ENCODE measurements at places on chromosomes 4 and X. TPM values are rescaled to one million over a fixed set of nuclear protein-coding genes. Genes with fewer than 3 reads are reported as not detected.

DNA sequence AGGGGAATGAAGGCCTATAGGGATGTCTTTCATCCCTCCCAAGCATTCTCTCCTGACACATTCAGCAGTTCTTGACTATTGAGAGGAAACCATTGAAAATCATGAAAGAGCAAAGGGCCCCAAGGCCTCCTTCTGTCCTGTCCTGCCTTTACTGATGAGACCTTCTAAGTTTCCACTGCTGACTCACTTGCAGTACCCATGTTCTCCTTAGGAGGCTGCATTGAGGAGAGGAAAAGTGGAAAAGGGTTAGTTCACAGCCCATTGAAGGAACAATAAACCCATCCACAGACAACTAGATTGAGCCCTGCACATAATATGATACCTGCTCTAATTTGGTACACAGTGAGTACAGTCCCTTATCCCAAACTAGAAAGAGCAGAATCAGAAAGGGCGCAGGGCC, 115.1 kb upstream of the PNPLA4 start:
- no peaks in the 10 kb centered on the region for H3K4me1 ChIP-seq
- H3K27ac ChIP-seq: no peak overlapping the region
- no peak overlapping the region for H3K4me3 ChIP-seq
- DNase-seq: no peak
- no peaks in the 10 kb centered on the region for H3K36me3 ChIP-seq
- no peaks in the 10 kb centered on the region for H3K27me3 ChIP-seq

DNA sequence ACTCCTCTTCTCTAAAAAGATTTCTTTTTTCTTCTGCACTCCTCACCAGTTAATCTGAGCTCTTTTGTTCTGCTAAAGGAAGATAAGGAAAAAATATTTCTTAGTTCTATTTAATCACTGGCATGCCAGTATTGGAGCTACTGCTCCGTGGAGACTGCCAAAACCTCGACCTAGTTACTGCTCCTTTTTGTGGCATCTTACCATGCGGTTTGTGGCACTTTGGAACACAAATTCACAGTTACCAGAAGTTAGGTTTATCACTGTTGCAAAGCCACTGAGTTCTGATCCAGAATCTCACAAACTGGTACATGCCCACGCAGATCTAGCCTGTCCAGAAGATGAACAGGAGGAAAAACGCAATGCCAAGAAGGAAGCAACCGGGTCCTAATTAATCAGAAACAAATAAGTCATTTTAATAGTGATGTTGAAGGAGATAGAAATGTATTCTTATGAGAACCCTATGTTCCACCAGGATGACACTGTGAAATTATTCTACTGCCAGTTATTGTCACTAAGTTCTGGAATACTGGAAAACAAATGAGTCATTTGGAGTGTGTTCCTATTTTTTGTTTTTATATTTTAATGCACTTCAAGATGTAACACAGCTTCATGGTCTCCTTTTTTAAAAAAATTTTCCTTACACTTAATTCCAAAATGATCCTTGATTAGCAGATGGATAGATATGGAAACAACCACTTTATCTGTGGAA, 106.7 kb upstream of the GK2 start:
- H3K36me3 ChIP-seq: no peaks in the 10 kb centered on the region
- no peaks in the 10 kb centered on the region for H3K27me3 ChIP-seq
- H3K4me1 ChIP-seq: peaks cover 7% of the 10 kb centered on the region
- no peak overlapping the region for H3K4me3 ChIP-seq
- no peak for DNase-seq

DNA sequence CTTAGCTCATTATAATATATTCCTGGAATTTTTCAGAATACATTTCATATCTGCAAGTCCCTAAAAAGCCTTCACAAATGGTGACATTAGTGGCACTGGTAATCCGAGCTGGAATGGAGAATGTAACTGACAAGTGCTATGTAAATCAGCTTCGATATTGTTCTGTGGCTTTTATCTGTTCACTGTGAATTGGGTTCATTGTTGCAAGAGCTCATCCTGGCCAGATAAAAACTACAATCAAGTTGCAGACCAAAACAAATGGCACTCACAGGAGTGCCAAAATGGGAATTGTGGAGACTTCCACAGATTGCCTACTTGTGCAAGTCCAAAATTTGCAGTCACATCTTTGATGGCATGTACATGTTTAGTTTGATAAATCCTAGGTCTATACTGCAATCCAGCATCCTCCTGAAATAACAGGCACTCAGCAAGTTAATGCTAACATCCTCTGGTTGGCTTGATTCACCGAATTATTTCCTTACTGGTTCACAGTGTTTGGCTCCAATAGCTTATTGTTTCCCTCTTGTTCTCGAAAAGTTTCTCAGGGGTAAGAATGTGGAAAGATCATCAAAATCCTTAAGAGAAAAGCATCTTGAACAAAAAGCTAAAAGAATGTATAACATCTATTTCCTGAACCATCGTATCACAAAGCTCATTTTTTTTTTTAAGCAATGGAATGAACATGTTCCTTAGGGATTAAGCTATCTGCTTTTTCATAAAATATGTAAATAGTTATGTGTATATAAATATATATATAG, 904.9 kb downstream of the CENPC start:
- H3K27ac ChIP-seq: no peak overlapping the region
- DNase-seq: no peak
- no peak overlapping the region for H3K4me3 ChIP-seq

Gene OPRPN
- total RNA-seq: 1.0 TPM

Measured in breast epithelium (tissue), 4 donors.